ENCODE measurements at places on chromosomes 2 and 18.

DNA sequence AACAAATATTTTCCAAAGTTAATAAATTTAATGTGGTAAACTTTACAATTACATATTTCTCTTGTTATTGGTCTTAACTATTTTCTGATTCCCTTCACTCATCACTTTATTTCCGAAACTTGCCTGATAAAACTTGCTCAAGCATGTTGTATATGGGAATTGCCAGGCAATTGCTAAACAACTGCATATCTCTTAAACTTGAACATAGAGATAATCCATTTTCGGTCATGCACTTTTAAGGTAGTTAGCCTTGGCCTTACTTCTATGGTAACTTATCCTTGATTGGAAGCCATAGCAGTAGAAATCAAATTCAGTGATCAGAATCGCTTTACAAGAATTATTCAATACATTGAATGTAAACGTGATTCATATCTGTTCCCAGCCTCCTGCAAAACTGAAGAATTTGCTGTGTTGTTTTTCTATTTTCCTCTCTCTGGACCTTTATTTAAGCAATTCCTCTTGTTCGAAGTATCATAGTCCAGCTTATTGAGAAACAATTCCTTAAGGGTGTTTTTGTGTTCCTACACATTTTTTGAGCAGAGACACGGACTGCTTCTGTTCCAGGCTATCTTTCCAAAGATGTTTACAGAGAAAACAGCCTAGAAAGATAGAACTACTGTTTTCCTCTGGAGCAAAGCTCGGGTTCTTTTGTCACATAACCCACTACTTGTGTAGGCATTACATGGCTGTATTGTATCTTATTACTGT is 674.3 kb downstream of the IRS1 start:
- DNase-seq = no peak

- DNase-seq = peak; percentile 60
Measured at GRCh38 chr2:63050334-63051041, at the start of gene OTX1. TSS of gene OTX1 (plus strand) at chr2:63050830. CDS start at chr2:63052991, 2,161 bp downstream.

DNA sequence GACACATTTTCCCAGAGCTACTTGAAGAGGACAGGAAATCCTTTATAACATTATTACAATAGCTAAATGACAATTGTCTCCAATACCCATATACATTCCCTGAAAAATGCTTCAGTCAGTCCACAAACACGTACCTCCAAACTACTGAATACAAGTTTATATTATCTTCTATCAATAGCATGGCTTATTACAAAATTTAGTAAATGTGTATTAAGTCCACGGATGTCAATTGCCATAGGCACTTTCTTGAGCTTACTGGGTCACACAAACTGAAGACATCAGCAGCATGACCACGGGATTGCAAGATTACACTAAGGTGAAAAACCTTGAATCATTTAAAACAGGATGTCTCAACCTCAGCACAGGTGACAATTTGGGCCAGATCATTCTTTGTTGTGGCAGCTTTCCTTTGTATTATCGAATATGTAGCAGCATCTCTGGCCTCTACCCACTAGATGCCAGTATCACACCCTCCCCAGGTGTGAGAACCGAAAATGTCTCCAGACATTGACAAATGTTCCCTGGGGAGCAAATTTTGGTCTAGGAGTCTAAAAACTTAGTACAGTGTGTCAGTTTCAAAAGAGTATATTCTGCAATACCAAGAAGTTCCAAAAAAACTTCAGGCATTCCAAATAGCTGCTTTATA is 1.4 kb downstream of the MBD2 start:
- peak; percentile 65 for DNase-seq

DNA sequence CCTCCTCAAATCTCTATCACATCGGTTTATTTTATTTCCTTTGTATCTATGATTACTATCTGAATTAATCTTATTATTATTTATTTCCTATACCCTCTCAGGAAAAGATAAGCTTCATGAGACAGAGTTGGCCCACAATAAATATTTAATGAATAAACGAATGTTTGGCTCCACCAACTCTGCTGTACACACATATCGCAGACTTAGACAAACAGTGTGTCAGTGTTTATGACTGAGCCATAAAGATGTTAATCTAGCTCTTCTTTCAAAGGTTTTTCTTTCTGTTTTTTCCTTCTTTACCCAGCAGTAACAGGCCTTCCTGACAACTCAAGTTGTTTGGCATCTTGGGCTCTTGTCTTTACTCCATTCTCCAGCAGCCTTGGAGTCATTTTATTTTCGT is 329.5 kb downstream of the CDH2 start:
- DNase-seq = no peak

DNA sequence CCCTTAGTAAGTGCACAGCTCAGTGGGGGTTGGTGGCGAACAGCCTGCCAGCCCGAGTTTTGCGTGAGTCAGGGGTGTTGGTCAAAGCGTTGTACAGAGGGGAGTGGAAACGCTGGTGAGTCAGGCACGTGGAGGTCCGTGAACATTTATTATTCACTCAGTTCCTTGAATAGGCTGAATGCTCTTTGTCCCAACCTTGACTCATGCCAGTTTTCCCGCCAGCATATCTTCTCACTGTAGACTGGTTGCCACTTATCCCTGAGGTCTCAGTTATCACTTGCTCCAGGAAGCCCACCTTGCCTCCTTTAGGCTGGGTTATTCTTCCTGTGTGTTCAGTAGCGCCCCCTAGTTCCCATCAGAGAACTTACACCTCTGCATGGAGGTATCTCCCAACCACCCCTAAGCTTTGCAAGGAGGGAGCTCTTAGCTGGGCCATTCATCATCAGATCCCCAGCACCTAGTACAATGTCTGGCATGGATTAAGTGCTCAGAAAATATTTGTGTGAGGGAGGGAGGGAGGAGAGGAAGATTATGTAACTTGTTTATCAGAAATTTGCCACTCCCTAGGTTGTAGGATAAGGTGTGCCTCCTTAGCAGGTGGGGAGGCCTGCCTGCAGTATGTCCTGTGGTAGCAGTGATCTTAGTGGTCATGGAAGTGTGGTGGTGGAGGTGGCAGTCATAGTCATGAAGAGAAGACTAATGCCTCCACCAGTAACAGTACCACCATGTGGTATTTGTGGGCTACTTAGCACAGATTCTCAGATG is 72.1 kb downstream of the CABLES1 start:
- DNase-seq = no peak

DNA sequence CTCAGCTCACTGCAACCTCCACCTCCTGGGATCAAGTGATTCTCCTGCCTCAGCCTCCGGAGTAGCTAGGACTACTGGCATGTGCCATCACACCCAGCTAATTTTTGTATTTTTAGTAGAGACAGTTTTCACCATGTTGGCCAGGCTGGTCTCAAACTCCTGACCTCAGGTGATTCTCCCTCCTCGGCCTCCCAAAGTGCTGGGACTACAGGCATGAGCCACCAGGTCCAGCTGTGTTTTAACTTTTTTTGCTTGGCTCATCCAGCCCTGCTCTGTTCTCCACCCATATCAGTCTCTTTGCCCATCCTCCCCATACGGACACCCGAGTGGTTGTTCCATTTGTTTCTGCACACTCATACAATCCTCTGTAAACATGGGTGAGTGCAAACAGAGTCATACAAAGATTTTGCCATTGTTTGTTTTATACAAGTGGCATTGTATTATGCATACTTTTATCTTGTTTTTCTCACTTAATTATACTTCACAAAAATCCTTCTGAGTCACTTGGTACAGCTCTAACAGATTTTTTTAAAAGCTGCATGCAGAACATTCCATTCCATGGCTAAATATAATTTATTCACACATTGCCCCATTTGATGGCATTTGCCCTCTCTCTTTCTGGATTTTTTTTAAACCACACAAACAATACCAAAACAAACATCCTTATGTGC is 5.3 kb downstream of the APOB start:
- DNase-seq = no peak

DNA sequence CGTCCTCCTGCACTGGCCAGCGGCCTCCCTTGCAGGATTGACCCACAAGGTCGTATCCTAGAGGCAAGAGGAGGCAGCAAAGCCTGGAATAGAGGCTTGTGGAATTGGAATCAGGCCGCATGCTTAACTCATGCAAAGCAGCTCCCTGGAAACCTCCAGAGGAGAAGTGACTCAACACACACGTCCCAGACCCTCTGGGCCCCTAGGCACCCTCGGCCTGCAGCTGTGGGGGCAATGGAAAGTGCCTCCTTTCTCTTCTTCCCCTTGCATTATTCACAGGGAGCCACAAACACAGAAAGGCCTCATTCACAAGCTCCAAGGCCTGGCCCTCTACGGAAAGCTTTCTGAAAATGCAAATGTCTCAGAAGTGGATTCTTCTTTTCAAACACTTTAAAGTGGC is 19.6 kb downstream of the SPATA3 start:
- DNase-seq = no peak

GRCh38 chr2:63189026-63189425 is 138.4 kb downstream of the OTX1 start:
- DNase-seq = peak; percentile 10

All from activated CD4-positive, alpha-beta T cell treated with anti-CD3 and anti-CD28 coated beads, Interleukin-2, amount 10 ng/mL, durations not matched to agents 7 days and 5 days (primary cell).